ENCODE measurements at places on chromosomes 5 and 9.
A peak's percentile ranks its signal among the peaks of the same experiment; 100 is the strongest.

DNA sequence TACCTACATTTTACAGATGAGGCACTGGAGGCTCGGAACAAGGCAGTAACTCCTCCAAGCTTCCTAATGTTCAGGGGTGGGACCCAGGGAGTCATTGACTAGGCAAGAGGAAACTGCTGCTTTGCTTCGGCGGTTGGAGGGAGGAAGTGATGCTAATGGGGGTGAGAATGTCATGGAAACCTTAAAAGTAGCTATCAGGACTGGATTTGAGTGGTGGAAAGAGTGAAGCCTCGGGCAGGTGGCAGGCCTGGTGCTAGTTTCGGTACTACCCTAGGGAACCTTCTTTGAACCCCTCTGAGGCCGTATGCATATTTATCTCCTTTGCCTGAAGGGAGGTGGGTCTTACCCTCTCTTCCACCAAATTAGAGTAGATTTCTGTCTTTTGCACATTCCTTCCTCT lies 1.6 kb downstream of the BSPRY start:
- DNase-seq = no peak

DNA sequence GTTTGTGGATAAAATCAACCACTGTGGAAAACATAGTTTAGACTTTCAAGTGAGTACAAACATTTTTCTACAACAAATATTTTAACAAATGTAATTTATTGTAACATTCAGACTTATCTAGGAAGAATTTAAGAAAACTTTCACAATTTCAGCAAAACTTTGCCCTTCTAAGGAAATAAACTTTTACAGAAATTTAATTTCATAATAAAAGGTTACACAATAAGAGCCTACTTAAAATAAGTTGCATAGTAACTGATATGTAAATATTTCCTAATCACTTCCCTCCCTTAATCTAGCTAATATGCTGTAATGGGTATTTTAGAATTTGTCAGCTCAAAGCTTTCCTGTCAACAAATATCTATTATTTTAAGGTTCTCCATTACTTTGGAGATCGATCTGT lies 1899.9 kb downstream of the MAT2B start:
- DNase-seq = no peak

GRCh38 chr5:33317271-33317670 lies 123.5 kb upstream of the TARS1 start:
- no peak for DNase-seq

GRCh38 chr5:157475432-157475831 lies 15.4 kb downstream of the NIPAL4 start:
- DNase-seq = peak; percentile 3

DNA sequence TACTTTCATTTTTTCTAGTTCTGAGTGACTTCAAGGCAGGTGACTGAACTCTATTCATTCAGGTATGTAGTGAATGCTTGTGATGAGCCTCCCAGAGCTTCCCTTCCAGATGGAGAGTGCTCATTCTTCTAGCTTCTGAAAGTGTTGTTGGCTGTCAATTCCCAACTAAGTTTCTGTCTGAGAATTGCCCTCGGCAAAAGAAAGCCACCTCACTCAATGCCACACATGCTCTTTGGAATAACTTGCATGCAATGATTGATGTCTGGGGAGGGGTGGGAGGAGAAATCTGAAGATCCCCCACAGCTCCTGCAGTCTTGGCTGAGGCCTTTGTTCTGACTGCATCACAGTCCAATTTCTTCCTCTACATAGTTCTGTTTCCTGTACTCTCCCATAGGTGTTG lies 123.1 kb upstream of the C6 start:
- no peak for DNase-seq

DNA sequence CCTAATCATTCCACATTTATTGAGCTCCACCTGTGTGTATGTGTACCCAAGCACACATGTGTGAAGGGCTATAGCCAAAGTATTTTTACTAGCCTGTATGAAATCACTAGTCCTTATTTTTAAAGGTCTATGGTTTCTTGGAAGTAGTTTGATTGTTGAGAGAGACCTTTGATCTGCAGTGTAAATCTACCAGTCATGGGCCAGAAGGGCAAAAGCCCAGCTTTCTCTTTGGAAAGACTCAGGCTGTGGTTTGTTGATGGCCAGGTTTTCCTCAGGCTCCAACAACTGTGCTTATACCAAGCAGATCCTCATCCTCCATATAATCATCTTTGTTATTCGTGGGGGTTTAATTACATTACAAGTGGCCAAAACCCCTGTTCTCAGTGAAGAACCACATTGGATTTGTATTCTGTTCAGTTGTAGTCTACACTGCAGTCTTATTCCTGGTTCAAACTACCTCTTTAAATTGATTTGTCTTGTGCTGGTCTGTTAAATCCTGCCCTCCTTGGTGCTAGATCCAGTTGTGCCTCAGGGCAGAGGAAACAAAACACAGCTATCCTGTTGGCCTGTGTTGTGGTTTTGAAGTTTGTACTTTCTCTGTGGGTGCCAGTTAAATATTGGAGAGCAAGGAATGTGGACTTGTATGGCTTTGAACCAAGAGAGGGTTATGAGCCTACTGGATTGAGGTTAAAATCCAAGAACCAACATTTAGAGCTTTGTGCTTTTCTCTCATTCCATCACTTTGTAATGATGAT lies 13.3 kb downstream of the CDC26 start:
- no peak for DNase-seq

DNA sequence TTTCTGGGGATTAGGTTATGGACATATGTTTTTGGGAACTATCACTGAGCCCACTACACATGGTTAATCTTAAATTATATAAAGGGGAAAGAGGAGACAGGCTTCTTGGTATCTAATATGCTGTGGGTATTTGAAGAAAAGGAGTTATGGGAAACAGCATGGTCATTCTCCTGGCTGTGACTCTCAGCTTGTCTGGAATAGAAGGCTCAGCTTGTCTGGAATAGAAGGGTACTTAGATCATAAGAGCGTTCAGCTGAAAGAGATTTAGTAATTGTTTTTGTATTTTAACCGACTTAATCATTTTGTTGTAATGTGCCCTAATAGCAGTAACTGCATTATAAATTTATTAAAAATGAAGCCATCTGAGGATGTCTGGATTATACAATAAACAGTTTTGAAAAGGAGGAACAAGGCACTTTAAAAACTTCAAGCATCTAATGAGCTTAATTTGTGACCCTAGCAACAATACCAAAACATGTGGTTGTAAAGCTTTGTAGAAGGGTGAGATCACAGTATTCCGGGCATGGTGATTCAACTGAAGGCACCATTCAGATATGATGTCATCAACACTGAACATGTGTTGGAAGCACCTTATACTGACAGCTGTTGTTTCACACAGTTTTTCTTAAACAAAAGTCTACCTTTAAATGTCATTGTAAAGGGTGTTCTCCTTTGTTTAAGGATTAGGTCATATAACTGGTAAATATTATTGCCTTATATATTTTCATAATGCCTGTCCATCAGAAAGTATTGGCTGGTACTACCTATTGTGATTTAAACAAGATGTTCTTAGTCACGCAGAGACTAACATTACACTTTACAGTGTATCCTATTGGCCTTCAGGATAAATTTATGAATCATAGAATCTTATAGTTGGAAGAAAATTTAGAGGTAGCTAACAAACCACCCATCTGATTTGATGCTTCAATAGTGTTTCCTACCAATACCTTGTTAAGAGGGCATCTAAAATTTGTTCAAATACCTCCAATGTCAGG lies 2174.1 kb upstream of the WWC1 start:
- no peak for DNase-seq

DNA sequence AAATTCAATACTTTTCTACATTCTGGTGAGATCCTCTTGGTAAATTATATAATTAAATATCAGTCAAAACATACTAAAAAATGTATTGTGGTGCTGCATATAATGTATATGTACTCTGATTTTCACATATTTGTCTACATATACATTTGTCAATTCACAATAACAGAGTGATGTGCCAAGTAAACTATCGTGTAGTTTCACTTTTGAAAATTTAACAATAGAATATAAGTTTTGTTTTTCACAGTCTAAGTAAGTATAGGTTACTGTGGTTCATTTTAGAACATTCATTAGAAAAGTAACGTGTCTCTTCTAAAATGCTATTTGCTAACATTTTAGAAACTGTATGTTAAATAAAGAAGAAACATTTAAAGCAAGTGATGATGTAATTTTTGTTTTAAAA lies 73.6 kb downstream of the NR3C1 start:
- no peak for DNase-seq

DNA sequence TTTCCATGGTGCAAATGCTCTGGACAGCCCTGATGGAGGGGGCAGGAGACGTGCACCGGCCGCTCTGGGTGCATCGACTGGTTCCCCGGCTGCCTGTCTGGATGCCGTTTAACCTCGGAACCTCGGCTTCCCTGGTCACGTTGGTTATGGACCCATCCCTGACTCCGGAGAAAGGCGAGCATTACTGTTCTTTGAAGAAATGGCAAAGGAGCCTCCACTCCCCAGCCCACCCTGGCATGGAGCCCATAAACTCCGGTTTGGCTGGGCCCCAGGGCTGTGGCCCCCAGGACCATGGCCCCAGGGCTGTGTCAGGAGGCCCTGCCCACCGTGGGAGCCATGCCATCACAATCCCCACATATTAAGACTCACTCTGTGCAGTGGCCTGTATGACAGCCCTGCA lies 28.9 kb downstream of the DBH start:
- no peak for DNase-seq

DNA sequence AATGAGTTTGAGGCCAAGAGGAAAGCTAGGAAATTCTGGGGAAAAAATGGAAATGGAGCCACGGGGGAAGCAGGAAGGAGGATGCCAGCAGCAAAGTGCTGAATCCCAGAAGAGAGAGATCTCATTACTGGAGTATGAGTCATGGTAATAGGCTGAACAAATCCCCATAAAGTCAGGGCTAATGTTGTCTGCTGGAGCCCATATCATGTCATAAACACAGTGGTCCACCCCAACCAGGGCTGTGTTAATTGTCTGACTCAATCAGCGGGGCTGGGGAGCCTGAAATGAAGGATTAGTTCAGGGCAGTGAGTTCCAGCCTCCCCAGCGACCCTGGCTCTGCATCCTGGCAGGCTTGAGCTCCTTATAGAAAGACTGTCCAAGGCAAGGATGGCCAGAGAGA lies 68.8 kb downstream of the TLR4 start:
- DNase-seq = no peak

DNA sequence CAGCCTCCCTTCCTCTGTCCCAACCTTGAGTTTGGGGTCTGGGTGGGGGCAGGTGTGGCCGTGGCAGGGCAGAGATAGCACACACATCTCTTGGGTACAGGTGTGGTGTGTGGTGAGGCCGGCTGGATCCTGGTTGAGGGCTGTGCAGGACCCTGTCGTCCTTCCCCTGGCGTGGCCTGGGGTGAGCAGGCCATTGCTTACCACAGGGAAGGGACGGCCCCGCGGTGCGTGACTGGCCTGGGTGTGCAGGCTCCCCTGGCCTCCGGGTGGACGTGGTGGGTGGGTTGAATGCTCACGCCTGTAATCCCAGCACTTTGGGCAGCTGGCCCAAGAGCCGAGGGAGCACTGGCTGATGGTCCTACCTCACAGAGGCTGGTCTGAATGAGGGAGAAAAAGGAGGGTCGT lies 1.2 kb downstream of the ARRDC1 start:
- DNase-seq = no peak

- DNase-seq = no peak
Measured at GRCh38 chr9:82920154-82920553, 142.8 kb downstream of the RASEF start.

- no peak for DNase-seq
Measured at GRCh38 chr9:134313470-134313869, 12.8 kb upstream of the RXRA start.

DNA sequence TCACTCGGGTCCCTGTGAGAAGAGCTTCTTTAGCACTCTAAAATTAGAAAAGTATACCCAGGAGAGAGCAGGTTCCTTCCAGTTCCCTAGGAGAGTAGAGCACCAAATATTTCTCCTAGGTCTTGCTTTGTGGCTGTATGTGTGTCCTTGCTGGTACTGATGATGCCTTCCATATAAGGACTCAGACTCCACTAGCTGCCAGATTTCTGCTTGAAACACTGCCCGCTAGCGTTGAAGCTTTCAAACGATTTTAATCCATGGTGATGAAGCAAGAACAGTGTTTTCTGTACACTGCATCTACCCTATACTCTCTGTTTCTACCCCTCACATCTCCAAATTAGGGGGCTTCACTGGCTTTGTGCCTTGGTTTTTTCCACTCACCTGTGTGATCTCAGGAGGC lies 2.4 kb upstream of the SMC2 start:
- no peak for DNase-seq

DNA sequence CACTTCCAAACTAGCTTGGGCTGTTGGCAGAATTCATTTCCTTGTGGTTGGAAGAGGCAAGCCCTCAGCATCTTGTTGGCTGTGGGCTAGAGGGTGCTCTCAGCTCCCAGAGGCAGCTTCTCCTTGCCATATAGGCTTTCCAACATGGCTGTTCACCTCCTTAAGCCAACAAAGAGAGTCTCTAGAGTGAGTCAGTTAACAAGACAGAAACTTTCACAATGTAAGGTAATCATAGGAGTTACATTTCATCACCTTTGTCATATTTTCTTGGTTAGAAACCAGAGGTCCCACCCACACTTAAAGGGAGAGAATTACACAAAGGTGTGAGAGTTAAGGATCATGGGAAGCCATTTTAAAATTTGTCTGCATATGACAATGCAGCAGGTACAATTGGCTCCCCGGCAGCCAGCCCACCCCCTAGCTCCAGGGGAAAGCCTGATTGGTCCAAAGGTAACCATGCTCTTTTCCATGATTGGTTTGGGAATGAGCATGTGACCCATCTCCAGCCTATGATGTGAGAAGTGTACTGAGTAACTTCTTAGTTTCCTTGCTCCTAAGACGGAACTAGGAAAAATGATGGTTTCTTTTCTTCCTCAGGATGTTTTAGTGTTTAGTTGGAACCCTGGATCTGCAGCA lies 109.8 kb upstream of the MSX2 start:
- no peak for DNase-seq

GRCh38 chr5:148290271-148291195 lies 21.7 kb upstream of the SPINK7 start:
- DNase-seq = no peak

Measured in cardiac septum (tissue), 1 donor.